GOT3 (cell line): ENCODE measurements at places on chromosomes 12 and 14.

- no peak for DNase-seq
These were observed 29.1 kb upstream of the PZP start for GRCh38 chr12:9237286-9237685.

DNA sequence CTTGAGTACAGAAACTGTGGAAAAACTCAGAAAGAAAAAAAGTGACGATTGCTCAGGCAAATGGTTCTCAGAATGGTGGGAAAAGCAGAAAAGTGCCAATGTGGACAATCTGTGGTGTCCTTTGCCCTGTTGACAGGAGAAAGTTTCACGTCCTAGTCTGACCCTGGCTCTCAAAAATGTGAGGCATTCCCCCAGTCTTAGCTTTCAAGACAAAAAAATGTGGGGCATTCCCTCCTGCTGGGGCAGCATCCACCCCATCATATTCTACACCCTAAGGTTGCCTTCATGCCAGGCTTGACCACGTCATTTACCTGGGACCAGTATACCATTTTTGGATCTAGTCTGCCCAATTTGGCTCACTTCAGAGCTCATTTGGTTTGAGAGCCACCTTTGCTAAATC is 20.7 kb upstream of the ANAPC7 start:
- no peak for DNase-seq

DNA sequence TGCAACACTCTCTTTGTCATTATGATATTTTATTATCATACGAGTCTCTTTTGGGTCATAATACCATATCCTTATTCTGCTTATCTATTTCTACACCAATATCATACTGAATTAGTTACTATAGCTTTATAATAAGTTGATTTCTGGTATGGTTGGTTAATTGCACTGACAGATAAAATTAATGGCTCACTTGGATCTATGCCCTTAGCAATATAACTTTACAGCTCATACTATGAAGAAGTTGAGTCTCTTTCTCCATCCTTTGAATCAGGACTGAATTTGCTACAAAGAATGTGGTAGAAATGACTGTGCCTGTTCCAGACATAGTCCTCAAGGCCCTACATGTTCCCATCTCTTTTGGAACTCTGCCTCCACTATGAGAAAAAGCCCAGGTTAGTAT is 139.7 kb upstream of the DYRK2 start:
- no peak for DNase-seq

GRCh38 chr12:99917711-99918402 is 66.9 kb downstream of the ANKS1B start:
- DNase-seq = no peak

DNA sequence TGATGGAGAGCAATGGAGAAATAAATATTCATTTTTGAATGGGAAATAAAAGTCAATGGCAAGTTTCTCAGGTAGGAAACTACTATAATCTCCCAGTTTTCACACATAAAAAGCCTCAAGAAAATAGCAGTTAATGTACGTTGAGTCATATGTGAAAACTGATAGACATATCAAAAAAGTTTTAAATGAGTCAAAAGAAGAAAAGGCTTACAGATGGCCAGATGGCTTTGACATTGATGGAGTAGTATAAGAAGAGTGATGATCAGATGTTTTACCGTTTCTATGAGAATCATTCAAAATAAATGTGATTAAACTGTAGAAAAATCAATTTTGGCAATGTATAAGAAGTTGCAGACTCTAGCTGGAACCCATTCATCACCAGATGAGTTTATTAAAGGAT is 97.8 kb downstream of the LLPH start:
- DNase-seq = no peak

DNA sequence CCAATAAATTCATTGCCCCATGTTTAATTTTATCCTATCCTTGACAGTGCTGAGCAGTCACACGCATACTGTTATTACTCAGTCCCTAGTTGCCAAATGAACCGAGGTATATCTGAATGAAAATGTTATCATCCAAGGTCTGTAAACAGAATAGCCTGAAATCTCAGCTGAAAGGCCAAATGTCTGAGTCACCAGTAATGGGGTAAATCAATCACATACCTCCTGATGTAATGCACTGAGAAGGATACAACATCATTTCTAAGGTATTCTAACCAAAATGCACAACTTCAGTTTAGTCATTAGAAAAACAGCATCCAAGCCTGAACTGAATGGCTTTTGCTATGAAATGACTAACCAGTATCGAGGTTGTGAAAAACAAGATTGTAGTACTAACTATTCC is 228.6 kb downstream of the DPF3 start:
- DNase-seq = peak; percentile 11

DNA sequence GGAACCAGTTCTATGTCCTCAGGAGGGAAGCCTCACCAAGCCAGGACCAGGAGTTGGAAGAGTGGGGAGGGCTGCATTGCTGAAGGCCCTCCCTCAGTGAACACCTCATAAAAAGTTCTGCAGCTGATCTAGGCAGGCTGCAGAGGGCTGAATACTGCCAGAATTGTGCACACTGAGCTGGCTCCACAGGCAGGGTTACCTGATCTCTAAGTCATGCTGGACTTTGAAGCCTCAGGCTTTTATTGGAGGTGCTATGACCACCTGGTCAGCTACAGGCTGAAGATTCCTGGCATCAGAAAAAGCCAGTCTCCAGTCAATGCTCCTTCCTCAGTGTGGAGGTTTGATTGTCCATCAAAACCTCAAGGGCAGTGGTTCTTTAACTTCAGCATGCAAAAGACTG is 39.7 kb downstream of the FOS start:
- no peak for DNase-seq

DNA sequence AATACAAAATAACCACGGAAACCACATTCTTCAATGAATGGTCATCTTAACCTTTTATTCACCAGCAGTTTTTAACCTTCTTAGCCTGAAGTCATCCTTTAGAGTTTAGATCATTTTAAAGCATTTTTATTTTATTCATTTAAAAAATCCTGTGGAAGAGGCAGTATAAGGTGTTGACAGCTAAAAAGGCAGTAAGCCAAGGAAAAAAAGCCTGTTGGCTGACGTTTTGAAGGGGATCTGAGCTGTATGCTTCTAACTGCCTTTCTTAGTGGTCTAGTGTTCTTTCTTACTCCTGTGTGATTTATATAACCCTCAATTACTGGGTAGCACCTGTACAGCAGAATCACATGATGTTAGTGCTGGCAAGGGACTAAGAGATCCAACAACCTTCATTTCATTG is 438.3 kb upstream of the SEL1L start:
- no peak for DNase-seq

- DNase-seq = no peak
These were observed 313.2 kb downstream of the PCNX1 start for GRCh38 chr14:71220462-71220861.

- no peak for DNase-seq
These were observed 26.6 kb downstream of the TRIM9 start for GRCh38 chr14:51068268-51068667.

DNA sequence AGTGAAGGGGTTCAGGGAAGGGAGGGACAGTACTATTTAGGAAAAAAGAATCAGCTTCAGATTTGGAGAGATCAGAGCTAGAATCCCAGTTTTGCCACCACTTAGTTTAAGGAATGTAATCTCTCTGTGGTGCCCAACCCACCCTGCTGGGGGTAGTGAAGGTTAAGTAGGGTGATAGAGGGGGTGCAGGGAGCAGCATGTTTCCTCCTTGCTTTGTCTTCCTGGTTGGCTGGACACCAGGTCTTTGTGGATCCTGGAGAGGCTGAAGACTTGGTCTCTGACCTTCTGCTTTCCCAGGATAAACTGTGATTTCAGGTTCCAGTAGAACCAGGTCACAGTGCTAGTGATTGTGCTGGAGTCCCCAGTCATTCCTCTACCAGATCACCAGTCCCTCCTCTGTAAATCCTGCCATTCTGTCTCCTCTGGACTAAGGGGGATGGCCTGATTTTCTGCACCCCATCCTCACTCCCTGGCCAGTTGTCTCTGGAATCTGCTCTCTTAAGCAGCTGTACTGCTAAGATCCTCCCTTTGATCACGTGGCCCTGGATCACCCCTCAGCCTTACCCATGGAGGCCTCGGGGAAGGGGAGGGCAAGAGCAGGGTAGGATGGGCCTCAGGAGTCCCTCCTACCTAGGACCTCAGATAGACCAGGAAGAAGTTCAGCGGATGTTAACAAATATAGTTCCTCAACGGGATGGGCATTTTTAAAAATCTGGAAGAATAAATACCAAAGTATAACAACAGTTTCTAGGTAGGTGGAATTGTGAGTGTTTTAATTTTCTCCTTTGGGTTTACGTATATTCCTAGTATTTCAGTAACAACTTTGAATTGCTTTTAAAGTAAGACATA is 3.1 kb downstream of the MAP3K12 start:
- DNase-seq = no peak

DNA sequence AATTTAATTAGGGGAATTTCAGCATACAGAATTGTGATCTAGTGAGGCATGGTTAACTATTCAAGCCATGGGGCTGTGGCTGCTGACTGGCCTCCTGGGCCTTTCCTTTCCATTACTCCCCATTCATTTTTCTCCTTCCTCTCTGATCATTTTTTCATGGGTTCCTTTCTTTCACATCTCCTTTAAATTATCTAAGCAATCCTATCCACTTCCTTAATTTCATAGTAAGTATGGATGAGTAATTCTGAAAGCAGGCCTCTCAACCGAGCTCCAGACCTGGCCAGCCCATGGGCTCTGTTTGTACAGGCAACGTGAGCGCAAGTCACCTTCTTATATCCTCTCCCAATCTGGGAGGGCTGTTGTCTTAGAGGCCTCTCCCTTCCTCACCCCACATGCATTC is 13.4 kb downstream of the CKAP4 start:
- DNase-seq = no peak

DNA sequence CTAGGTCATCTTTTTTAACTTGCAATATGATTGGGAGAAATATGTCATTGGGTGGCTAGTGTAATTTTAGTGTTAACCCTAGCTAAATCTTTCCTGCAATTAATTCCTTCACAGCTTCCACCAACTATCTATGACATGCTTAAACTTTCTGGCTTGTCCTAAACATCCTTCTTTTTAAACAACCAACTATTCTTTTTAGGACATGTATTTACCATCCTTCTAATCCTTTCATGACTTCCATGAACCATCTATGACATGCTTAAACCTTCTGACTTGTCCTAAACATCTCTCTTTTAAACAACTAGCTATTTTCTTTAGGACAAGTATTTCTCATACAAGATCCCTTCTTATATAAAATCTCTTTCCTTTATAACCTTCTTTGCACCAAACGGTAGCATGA is 179.6 kb upstream of the PDZRN4 start:
- DNase-seq = no peak

- DNase-seq = no peak
These were observed 20.1 kb downstream of the NOVA1 start for GRCh38 chr14:26577711-26578110.

GRCh38 chr12:96441816-96442215 is 41.6 kb upstream of the CDK17 start:
- no peak for DNase-seq

DNA sequence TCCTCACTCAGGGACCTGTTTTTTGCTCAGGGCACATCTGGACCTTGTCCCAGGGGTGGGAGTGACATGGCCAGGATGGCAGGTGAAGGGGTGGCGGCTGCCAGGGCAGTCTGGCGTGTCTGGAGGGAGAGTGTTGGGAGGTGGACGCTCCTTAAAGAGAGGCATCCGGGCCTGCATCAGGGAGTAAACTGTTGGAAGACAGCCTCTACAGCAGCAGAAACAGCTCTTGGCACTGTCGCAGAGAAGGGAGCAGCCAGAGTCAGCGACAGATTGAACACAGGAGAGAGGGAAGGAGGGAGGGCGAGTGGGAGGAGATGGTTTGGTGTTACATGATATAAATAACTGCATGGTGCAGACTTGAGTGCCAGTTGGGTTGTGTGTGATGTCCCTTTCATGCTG is 52.8 kb downstream of the IGF1 start:
- DNase-seq = no peak

DNA sequence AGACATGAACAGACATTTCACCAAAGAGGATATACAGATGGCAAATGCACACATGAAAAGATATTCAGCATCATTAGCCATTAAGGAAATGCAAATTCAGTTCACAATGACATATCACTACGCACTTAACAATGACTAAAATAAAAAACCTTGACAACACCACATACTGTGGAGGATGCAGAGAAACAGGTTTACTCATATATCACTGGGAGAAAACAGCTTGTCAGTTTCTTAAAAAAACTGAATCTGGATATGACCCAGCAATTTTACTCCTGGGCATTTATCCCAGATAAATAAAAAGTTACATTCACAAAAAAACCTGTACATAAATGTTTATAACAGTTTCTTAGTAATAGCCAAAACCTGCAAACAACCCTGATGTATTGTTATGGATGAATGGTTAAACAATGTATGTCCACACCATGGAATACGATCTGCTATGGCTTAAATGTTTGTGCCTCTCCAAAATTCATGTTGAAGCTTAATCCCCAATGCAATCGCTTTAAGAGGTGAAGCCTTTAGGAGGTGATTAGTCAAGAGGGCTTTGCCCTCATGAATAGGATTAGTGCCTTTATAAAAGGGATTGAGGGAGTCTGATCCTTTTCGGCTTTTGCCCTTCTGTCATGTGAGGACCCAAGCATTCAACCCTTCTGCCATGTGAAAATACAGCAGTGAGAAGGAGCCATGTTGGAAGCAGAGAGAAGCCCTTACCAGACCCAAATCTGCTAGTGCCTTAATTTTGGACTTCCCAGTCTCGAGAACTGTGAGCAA is 36.0 kb upstream of the PPP4R3A start:
- no peak for DNase-seq

- no peak for DNase-seq
These were observed 1093.9 kb downstream of the AACS start for GRCh38 chr12:126159139-126159538.

- DNase-seq = no peak
These were observed 760.1 kb downstream of the RPS29 start for GRCh38 chr14:48826058-48826457.

DNA sequence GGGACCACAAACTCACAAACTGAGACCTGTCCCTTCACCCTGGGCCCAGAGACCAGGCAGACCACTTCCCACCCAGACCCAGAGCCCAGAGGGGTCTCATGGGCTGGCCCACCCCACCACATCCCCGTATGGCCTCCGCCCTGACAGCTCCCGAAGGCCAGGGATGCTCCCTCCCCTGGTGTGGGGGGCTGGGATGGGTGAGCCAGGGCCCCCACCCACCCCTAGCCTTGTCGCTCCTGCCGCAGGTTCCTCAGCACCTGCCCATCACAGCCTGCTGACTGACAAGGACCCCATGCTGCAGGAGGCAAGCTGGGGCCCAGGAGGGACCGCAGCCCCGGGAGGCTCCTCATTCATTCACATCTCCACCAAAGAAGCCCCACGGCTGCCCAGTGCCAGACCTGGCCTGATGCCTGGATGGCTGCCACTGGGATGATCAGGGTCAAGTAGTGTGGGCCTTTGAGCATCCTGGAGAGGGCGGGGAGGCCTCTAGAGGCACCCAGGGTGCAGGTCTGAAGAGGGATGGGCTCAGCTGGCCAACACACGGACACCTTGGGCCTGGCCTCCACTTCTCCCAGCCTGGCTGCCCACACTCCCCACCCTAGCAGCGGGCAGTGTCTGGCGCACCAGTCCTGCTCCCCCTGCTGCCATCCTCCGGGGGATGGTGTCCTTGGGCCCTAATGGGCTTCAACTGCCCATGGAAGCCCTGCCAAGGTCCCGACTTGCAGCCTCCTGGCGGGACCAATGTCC is 24.7 kb upstream of the GPR132 start:
- DNase-seq = no peak
